ENCODE measurements at places on chromosomes 3 and 15. TPM values are rescaled to one million over a fixed set of nuclear protein-coding genes. Genes with fewer than 3 reads are reported as not detected.

DNA sequence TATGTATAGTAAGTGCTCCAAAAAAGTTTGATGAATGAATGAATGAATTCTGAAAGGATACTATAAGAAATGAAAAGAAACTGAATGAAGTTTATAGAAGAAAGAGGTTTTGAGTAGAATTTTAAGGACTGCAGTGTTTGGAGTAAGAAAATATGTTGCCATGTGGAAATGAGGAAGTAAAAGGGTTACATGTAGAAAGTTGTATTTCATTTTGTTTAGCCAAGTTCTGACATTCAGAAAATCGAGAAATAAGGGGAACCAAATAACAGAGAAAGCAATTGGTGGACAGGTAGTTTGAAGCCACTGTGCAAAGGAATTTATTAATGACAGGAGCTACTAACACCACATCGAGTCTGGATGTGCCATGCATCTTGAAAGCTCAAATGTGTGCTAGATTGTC, 200.7 kb downstream of the SATB1 start:
- DNase-seq: no peak

GRCh38 chr3:127212231-127212630, 19.3 kb downstream of the PRR23E start:
- no peak for DNase-seq

- no peak for DNase-seq
Observed at GRCh38 chr15:87924433-87924832, 332.1 kb downstream of the NTRK3 start.

DNA sequence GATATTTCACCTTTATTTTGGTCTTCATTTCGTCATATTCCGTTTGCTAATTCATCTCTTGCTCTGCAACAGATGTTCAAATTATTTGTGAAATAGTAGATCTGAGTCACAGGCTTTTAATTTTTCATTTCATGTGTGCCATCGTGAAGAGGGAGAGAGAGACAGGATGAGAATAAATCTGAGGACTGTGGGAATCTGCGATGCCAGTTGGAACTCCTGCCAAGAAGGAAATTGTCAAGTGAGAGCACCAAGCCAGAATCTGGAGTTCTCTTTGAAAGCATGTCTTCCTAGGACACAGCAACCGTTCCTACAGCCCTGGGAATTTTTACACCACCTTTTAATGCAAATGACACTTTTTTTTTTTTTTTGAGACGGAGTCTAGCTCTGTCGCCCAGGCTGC, 48.8 kb downstream of the NSMCE3 start:
- no peak for DNase-seq

- DNase-seq: no peak
Observed at GRCh38 chr3:168117853-168118313, 22.2 kb upstream of the GOLIM4 start.

The HRH1 gene
- 1.9 TPM for polyA plus RNA-seq

The NEK10 gene
- polyA plus RNA-seq: 1.0 TPM

DNA sequence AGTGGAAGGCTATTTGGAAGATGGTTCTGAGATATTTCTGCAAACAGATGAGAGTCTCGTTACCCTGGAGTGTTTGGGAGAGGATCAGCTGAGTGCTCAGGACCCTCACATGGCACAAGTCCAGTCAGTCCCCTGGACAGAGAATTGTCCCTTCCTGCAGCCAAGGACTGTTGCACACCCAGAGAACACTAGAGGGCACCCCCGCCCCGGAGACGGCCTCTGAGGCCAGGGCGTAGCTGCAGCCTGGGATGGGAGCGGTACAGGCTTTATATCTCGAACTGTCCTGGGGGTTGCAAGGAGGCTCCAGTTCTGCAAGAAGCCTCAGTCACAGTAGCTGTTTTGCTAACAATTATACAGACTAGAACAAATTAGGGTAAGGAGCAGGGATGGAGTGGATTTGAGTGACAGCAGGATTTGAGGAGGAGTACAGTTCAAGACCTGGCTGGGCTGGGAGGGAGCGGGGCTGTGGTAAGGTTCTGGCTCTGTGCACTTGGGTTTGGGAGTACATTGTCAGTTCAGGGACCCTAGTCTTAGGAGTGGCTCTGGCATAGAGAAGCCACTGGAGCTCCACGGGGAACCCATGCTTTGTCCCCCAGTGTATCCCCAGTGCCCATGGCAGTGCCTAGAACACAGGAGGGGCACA, 67.6 kb upstream of the HACD2 start:
- DNase-seq: peak; percentile 87

The DUOX1 gene
- polyA plus RNA-seq: 0.26 TPM

The SEC22C gene
- polyA plus RNA-seq: 32.8 TPM

DNA sequence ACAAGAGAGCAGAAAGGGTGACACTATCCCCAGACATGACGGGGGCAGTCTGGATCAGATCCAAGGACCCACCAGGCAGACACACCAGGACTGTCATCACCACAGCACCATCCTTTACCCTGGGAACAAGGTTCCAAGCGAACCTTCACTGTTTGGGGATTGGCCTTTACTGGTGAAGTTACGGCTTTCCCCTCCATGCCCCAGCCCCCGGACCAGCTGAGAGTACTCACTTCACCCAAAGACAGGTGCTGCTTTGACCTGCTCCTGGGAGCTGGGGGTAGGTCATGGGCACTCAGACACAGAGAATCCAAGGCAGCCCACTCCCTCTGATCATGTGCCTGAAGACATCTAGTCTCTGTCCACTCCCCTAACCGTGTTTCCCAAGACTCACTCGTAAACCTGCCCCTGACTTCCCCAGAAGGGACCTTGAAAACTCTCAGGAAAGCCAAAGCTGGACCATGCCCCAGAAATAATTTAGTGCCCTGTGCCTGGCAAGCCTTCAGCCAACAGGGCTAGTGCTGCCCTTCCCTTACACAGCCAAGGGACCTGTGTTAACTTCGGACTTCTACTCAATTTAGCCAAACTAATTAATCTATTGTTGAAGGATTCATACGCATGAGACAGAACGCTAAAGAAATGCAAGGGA, 2.8 kb downstream of the RRP9 start:
- no peak for DNase-seq

DNA sequence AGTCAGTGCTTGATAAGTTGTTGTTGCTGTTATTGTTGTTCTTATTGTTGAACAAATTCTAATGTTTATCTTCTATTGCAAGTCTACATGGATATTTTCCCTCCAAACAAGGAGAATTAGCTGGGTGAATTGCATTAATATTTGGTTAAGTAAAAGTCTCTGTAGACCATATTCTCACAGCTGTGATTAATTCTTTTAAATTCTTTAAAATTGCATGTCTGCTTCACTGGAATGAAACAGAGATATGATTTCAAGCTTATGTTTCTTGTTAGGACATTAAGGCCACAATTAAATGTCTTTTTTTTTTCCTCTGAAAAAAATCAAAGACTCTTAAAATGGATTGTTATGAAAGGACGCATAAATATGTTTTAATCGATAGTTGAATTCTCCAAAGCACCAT, 153.4 kb downstream of the EBLN2 start:
- no peak for DNase-seq

DNA sequence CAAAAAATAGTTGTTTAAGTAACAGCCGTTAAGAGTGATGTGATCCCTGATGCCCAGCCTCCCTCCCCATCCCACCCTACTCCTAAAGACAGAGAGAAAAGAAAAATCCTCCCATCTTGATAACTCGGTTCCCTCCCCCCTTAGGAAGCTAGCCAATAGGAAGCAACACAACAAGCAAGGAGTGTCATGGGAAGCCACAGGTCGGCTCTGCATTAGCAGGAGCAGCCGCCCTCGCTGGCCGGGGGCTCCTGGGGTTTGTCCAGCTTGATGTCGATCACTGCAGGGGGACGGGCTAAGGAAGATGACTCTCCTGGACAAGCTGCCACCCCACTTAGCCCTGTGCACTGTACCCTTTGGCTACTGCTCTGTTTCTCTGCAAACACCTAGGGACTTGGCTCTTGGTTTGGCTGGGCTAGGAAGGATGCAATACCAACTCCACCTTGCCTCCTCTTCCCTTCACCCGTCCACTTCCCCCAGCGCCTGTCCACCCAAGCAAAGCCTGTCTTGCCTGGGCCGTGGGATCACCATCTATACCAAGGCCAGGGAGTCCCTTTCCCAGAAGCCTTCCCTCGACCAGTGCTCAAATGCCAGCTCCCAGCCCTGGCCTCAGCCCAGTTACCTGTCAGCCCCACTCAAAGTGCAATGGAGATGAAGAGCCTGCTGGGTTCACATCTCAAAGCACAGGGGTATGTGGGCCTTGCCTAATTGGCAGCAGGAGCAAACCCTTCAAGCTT, 23.1 kb downstream of the SRPRB start:
- no peak for DNase-seq

GRCh38 chr3:143865302-143865701, 17.0 kb upstream of the SLC9A9 start:
- no peak for DNase-seq

GRCh38 chr3:6249679-6250078, 611.2 kb upstream of the GRM7 start:
- no peak for DNase-seq

The MOBP gene
- not detected for polyA plus RNA-seq

The PLIN1 gene
- 0.86 TPM for polyA plus RNA-seq

The SAMMSON gene
- polyA plus RNA-seq: not detected

GRCh38 chr15:45134682-45135604, 5.1 kb downstream of the DUOX1 start:
- DNase-seq: peak; percentile 76

The SAMD7 gene
- not detected for polyA plus RNA-seq

The HIGD2B gene
- not detected for polyA plus RNA-seq

DNA sequence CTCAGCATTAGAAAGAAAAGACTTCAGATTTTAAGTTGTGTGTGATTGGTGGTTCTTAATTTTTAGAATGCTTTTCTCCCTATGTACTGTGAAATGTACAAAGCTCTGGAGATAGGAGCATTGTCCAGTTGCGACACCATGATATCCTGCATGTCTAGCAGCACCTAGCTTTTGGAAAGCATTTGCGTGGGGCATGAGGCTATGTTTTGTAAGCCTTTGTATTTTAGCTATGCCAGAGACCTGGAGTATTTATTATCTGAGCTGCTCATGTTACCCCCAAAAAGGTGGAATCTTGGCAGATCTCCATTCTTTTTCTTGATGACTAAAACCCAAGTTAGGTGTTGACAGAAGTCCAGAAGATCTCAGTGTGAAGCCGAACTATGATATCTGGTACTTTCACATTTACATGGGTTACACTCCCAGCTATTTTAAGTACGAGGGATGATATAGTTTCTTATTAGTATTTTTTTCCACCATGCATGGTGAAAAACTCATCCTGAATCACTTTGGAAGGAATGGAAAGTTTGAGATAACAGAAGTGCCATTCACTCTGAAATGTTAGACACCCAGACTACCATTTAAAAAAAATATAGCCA, 126.7 kb upstream of the SAMMSON start:
- DNase-seq: no peak

DNA sequence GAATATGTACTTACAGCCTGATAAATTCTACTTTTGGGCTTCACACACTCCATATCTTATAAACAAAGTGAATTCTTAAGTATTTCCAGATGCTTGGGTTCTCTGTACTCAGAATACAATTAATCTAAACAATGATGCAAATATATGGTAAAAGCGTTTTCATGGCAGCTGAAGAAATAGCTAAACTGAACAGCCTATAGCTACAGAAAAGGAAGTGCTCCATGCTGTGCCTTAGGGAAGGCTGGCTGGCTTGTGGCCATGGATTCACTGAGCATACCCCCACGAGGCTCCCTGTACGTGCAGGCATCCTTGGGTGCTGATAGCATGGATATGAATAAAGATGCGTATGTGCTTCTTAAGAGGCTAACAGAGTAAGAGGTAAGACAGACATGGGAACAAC, 264.0 kb downstream of the KLF13 start:
- DNase-seq: no peak

The ANKUB1 gene
- polyA plus RNA-seq: not detected

The CPN2 gene
- polyA plus RNA-seq: 15.8 TPM

- peak; percentile 89 for DNase-seq
Observed at GRCh38 chr15:59689626-59690236, 611 bp upstream of the BNIP2 start.

The CCDC80 gene
- polyA plus RNA-seq: 12.0 TPM

The TMEM207 gene
- polyA plus RNA-seq: 21.2 TPM

- DNase-seq: no peak
Observed at GRCh38 chr3:12513694-12514446, 29.6 kb downstream of the TSEN2 start.

GRCh38 chr3:151113343-151113742, 27.9 kb downstream of the MED12L start:
- no peak for DNase-seq

- peak; percentile 9 for DNase-seq
Observed at GRCh38 chr15:100704281-100705055, 102.1 kb downstream of the ASB7 start.

DNA sequence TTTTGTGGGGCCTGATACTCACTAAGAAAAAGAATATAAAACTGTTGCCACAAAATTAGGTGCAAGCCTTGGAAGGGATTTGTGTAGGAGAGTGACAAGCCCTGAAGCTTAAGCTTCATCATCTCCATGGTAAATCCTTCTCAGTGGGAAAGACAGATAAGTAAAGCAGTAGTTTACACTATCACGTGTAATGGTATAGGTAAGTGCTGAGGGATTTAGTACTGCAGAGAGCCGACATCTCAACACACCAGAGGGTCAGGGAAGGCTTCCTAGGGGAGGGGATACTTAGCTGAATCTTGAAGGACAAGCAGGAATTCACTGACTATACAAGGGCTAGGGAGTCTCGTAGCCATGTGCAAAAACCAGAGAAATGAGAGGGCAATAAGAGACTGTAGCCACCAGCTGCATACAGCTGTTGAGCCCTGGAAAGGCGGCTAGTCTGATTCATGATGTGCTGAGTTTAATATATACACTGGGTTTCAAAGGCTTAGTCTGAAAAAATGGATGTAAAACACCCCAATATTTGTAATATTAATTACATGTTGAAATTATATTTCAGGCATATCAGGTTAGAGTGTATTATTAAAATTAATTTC, 11.1 kb downstream of the SLC24A1 start:
- DNase-seq: no peak

GRCh38 chr3:107651782-107652181, 129.0 kb downstream of the BBX start:
- no peak for DNase-seq

- DNase-seq: no peak
Observed at GRCh38 chr3:47089630-47090029, 74.3 kb downstream of the SETD2 start.
